ENCODE measurements at places on chromosomes 7 and 10. TPM values are rescaled to one million over a fixed set of nuclear protein-coding genes. Genes with fewer than 3 reads are reported as not detected.

Gene CDH23
- total RNA-seq: 2.2 TPM

Gene SPOCK2
- 0.52 TPM for total RNA-seq

Gene CALD1
- total RNA-seq: 68.6 TPM

Gene OR2A14
- total RNA-seq: not detected

Gene PCDH15
- not detected for total RNA-seq

Gene EIF4H
- total RNA-seq: 310 TPM

Gene HSPA12A
- 14.2 TPM for total RNA-seq

Gene CUZD1
- total RNA-seq: 0.94 TPM

Gene ST8SIA6
- 0.13 TPM for total RNA-seq

Gene SPDYE6
- not detected for total RNA-seq

Gene CALML3
- total RNA-seq: not detected

Gene TRIM50
- not detected for total RNA-seq

Gene MCM10
- total RNA-seq: 25.2 TPM

Gene AKR1C8
- 0.49 TPM for total RNA-seq

Gene ANXA8L1
- 87.4 TPM for total RNA-seq

Gene ADAMTS14
- total RNA-seq: 0.09 TPM

Gene RARRES2
- total RNA-seq: not detected

Gene SUN3
- not detected for total RNA-seq

Gene RAB19
- total RNA-seq: not detected

Gene CPEB3
- 0.41 TPM for total RNA-seq

Gene CACNB2
- total RNA-seq: not detected

Gene PDIA4
- total RNA-seq: 200 TPM

Gene POT1
- 16.3 TPM for total RNA-seq

Gene FAM25C
- 2.0 TPM for total RNA-seq

Gene GPAM
- 7.6 TPM for total RNA-seq

Gene OGDH
- 31.7 TPM for total RNA-seq

Gene FBXO24
- 0.12 TPM for total RNA-seq

Gene GFRA1
- 12.3 TPM for total RNA-seq

Gene EVX1
- total RNA-seq: not detected

Gene SEMA3E
- total RNA-seq: 3.1 TPM

Gene NT5C2
- total RNA-seq: 78.7 TPM

Gene CALHM1
- not detected for total RNA-seq

Gene SPDYE8
- not detected for total RNA-seq

Gene BAZ1B
- total RNA-seq: 56.6 TPM

Gene EPHA1
- not detected for total RNA-seq

Gene LDB3
- 0.04 TPM for total RNA-seq

Gene CLDN3
- total RNA-seq: 1.8 TPM

Gene PANK1
- 7.2 TPM for total RNA-seq

Gene NUTM2D
- 1.5 TPM for total RNA-seq

Gene DPCD
- total RNA-seq: 31.8 TPM

Gene SEMA3D
- 0.05 TPM for total RNA-seq

Gene ABCB1
- 0.09 TPM for total RNA-seq
